ENCODE measurements at places on chromosomes 2 and 18. TPM values are rescaled to one million over a fixed set of nuclear protein-coding genes. Genes with fewer than 3 reads are reported as not detected.

DNA sequence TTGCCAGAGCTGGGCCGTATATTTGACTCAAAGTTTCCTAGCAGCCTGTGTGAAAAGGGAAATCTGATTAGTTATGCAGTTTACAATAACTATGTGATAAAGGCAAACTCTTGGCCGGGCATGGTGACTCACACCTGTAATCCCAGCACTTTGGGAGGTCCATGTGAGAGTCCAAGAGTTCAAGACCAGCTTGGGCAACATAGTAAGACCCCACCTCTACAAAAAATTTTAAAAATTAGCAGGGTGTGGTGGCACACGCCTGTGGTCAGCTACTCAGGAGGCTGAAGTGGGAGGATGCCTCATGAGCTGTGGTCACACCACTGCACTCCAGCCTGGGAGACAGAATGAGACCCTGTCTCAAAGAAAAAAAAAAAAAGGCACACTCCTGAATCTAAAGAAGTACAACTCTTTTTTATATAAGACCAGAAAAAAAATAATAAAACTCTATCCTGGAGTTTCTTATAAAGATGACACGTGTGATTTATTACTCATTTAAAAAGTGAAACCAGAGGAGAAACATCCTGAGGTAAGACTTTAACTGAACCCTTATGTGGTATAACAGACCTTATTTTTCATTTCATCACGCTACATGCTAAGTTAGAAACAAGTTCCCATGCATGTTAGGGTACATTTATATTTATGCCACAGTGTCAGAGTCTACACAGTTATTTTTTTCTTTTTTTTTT lies 32.6 kb upstream of the KCMF1 start:
- DNase-seq = no peak

Gene TUBA3D
- polyA plus RNA-seq = 1.0 TPM

DNA sequence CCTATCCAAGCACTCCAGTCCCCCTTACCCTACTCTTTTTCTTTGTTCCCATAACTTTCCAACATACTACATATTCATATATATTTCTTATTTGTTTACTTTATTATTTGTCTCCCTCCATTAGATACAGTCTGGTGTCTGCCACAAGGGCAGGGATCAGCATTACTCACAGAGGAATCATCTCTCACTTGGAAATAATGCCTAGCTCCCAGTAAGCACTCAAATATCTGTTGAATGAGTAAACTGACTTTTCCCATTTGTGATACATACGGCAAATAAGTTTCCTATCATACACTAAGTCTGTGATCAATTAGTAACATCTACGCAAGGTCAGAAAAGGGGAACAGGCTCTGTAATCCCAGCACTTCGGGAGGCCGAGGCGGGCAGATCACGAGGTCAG lies 18.7 kb downstream of the C1D start:
- DNase-seq = no peak

Gene CYRIA
- polyA plus RNA-seq = 16.6 TPM

DNA sequence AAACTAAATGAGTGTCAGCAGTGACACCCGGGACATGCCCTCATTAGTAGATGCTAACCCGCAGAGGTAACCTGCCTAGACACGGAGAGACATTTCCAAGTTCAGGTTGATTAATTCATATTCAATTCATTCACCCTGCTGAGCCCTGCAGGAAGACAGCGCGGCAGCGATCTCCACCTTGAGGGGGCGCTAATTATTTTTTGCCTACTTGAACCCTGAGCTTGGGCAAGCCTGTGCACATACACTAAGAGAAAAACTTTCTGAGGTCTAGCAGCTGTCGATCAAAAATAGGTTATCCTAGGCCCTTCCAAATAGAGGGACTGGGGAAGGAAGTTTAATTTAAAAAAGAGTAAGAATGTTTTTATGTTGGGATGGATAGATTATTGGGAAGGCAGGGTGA lies 1.3 kb upstream of the LYPD6 start:
- no peak for DNase-seq

Gene KYNU
- polyA plus RNA-seq = 1.1 TPM

DNA sequence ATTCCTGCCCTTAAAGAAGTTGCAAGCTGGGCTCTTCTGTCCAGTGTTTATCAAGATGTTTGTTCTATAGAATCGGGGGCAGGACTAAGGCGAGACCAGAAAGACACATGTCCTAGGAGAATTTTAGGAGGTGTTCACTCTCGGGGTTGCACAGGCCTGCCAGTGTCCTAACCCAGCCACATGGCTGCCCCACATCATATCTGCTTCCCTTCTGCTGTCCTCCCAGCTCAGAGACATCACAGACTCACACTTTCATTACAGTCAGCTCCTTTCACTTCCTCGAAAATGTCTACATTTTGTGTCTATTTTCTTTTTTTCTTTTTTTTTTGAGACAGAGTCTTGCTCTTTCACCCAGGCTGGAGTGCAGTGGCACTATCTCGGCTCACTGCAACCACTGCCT lies 10.7 kb upstream of the MRO start:
- DNase-seq = no peak

DNA sequence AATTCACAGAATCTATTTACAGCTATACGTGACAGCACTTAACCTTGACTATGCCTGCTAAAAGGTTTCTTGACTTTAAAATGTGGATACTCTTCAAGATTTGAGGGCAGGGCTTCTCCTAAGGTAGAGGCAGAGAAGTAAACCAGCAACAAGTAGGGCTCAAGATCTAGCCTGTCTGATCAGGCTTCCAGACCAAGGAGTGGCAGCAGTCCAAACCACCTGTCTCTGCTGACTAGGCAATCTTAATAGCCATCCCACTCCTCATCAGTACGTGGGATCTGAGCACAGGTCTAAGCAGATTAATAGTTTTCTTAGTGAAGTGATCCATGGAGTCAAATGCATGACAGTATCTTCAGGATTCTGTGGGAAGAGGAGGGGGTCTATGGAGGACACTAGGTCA lies 100.4 kb downstream of the GPD2 start:
- no peak for DNase-seq

Gene DLX1
- polyA plus RNA-seq = 0.28 TPM

Gene MTIF2
- 24.3 TPM for polyA plus RNA-seq

DNA sequence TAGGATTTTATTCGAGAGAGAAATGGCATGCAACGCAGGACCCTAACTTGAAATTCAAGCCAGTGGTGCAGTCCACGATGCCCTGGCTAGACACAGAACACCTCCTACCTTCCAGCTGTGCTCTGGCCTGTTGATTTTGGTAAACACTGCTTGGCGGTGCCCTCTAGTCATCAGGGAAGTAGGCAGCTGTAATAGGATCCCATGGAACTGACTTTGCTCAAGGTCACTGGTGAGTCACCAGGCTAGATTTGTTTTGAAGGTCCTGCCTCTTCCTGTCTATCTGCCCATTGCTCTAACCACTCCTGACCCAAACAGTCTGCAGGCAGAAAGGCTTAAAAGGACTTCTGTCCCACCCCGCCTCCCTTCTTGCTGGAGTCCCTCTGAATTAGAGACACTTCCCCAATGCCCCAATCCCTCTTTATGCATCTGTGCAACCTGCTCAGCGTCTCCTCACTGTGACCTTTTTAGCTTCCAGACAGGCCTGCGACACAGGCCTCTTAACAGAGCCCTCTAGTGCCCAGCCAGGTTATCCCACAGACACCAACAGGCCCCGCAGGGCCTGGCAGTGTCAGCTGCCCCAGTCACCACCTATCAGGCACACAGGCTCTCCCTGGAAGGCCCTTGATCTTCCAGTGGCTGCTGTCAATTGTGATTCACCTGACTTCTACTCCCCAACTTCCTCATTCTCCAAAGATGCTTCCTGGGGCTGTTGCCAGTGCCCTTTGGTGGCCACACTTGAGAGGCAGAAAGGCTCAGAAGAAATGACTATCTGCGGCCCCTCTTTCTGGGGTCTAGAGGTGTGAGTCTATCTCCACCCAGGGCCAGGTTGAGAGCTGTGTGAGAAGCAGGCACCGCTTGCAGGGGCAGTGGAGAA lies 5.2 kb downstream of the TMEM127 start:
- no peak for DNase-seq

GRCh38 chr2:210671065-210671464 lies 114.7 kb downstream of the CPS1 start:
- DNase-seq = no peak

DNA sequence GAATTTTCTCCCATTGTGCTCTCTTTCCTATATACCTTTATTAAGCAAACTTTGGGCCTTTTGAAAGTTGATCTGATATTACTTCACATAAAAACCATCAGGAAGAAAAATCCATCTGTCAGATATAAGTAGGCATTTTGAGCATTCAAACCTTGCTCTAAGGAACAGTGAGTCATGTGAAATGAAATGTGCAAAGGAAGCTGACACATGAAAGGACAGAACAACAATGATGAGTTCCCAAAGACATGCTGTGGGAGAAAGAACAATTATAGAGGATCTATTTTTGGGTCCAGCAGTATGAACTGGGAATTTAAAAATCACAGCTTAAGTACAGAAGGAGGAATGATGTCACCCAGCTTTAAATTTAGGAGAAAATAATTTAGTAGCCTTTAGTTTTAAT lies 18.1 kb downstream of the CALCRL start:
- no peak for DNase-seq
